ENCODE measurements at places on chromosomes 16 and 17.
A peak's percentile ranks its signal among the peaks of the same experiment; 100 is the strongest.

GRCh38 chr16:58824201-58824600, 90.1 kb upstream of the GOT2 start:
- no peak for DNase-seq

DNA sequence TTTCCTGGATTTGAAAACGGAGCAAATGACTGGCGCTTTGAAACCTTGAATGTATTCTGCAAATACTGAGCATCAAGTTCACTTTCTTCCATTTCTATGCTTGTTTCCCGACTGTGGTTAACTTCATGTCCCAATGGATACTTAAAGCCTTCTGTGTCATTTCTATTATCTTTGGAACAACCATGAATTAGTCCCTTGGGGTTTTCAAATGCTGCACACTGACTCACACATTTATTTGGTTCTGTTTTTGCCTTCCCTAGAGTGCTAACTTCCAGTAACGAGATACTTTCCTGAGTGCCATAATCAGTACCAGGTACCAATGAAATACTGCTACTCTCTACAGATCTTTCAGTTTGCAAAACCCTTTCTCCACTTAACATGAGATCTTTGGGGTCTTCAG, 32.3 kb downstream of the BRCA1 start:
- DNase-seq: no peak

DNA sequence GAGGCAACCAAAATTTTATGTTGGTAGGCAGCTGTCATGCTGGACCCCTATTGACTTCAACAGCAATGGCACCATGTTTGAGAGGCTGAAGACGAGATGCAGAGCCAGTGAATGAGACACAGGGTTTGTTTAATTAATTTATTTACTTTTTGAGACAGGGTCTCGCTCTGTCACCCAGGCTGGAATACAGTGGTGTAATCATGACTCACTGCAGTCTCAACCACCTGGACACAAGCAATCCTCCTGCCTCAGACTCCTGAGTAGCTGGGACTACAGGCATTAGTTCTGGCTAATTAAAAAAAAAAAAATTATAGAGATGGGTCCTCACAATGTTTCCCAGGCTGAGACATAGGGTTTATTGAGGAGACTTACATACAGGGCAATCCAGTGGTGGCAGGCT, 36.2 kb upstream of the PPM1D start:
- DNase-seq: no peak

DNA sequence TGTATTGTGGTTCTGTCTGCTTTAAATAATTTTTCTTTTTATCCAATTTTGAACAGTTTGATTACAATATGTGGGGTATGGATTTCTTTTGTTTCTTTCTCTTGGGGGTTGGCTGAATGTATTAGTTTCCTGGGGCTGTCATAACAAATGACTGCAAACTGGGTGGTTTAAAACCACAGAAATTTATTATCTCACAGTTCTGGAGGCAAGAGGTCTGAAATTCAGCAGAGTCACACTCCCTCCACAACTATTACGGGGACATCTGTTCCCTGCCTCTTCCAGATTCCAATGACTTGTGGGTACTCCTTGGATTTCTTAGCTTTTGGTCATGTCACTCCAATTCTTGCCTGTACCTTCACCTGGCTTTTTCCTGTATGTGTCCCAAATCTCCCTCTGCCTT, 23.7 kb downstream of the COX11 start:
- no peak for DNase-seq

DNA sequence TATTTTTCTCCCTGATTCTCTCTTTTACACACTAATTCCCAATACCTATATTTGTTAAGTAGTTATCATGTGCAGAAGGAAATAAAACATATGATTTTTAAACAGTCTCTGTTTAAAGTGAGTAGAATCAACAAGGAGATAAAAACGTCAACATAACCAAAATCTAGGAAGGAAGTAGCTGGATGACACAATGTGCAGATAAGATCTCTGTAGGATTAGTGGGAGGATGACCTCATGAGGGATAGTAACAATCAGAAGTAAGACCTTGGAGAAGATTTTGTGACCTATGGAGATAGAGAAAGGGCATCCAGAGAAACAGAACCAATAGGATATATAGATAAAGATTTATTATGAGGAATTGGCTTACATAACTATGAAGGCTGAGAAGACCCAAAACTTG, 262.6 kb upstream of the CDH11 start:
- no peak for DNase-seq

DNA sequence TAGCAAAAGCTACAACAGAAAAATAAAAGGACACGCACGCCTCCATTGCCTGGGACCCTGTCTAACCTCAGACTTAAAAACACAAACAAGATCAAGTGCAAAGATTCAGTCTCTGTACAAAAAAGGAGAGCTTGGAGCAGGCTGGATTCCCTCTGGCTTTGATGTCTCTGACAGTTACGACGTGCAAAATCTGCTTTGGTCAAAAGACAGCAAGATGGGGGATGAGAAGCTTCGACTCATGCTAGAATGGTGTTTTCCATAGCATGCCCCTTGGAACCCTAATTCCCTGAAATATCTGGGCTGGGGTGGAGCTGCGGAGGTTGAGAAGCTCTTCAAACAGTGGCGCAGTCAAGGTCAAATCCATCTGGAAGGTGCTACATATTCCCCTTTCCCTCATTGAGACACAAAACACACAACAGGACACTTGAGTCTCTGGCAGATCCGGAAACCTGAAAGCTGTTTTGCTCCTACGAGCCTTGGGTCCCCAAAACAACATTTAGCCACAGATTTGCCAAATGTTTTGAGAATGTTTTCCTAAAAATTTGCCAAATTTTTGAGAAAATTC, 9.1 kb downstream of the MYH11 start:
- no peak for DNase-seq

GRCh38 chr16:86647561-86647960, 69.2 kb downstream of the FOXL1 start:
- DNase-seq: no peak

GRCh38 chr17:76957678-76958464, 89.7 kb downstream of the MGAT5B start:
- no peak for DNase-seq

GRCh38 chr17:63780507-63780906, 6.5 kb downstream of the DDX42 start:
- DNase-seq: no peak

DNA sequence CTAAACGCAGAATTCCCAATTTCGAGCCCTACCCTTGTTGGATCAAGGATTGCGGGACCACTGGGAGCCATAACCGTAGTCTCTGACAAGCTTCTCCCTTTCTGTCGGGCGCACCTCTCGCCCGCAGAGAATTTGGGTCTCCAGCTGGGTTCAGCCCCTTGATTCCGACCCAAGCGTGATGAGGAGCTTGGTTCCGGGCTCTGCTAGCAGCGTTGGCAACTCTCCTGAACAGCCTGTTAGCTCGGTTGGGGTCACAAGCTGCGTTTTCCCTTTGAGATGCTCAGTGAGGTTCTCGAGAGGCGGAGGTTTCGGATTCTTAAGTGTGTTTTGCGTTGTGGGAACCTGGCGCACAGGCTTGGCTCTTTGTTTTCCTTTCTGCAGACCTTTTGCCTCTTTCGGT, 655 bp downstream of the ATXN1L start:
- DNase-seq: peak; percentile 15

DNA sequence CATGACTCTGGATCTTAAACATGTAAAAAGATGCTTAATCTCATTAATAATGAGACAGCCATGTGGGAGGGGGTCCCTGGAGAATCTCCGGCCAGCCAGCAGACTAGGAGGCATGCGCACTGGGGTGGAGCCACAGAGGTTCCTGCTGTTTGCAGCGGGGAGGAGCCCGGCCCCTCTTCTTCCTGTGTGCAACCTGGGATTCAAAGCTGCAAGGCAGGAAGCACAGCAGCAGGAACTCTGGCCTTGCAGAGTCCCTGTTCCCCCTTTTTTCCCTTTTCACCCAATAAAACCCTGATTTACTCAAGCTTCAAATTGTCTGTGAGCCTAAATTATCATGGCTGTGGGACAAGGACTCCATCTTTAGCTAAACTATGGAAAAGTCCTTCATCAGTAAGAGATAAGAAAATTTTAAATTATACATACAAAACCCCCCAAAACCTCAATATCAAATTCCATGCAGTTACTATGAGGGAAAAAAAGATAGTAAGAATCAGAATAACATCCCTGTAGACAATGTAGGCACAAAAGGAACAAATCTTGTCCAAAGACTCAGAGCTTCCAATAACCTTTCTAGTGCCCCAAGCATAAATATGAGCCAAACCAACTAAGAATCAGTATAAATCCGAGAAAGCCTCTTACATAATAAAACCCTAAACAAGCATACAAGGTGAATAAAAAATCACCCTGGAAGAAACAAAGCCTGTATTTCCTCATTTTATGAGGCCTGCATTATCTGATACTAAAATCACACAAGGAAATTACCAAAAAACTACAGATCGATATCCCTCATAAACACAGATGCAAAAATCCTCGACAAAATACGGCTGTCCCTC, 12.1 kb downstream of the CFDP1 start:
- DNase-seq: no peak

GRCh38 chr16:27595993-27596392, 46.0 kb downstream of the KATNIP start:
- DNase-seq: no peak

- no peak for DNase-seq
Observed at GRCh38 chr16:68592466-68593337, 52.4 kb upstream of the CDH3 start.
